ENCODE measurements at places on chromosomes 16 and 17.

GRCh38 chr17:9644910-9645751 lies at the start of gene USP43:
Gene USP43 (plus strand): TSS chr17:9645517. CDS start chr17:9645633, 116 bp downstream.
- DNase-seq, result no peak

DNA sequence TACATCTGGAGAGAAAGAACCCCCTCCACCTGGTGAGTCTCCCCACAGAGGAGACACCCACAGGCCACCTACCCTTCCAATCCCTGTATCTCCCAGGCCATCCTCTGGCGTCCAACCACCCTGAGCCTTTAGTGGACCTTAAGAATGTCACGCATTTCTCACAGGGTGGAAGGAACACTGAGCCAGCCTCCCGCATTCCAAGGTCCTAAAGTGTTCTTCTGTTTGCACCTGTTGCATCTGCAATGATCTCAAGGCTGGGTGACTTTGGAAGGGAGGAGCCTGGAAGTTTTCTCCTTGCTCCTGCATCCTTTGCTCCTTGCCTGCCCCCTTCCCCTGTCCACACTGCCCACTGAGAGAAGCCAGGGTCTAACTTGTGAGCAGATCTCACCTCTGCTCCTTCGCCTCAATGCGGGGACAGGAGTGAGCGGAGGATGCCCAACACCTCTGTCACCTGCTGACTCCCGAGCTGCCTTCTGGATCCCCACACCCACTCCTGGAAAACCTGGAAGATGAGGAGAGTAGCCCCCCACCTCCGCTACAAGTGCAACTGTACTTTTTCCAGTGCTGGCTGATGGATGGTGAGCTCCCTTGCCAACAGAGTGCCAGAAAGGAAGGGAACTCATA lies 3.7 kb downstream of the CHST5 start:
- DNase-seq, result no peak

DNA sequence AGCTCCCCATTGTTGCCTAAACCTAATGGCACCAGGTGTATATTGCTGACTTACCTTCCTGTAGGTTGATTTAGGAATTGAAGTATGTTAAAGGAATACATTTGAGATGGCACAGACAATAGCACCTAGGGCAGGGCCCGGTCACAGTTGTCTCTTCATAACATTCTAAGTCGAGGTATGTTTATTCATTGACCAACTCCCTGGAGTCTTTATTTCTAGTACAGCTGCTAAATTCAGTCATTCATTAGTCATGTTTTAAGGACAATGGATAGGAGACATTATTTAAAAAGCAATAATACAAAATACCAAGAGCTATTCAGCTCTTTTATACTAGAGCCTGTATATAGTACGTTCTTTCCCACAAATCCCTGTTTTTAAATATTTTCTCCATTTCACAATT lies 369.5 kb upstream of the HSBP1 start:
- DNase-seq, result no peak

GRCh38 chr17:63563339-63563738 lies 13.1 kb downstream of the DCAF7 start:
- no peak for DNase-seq

DNA sequence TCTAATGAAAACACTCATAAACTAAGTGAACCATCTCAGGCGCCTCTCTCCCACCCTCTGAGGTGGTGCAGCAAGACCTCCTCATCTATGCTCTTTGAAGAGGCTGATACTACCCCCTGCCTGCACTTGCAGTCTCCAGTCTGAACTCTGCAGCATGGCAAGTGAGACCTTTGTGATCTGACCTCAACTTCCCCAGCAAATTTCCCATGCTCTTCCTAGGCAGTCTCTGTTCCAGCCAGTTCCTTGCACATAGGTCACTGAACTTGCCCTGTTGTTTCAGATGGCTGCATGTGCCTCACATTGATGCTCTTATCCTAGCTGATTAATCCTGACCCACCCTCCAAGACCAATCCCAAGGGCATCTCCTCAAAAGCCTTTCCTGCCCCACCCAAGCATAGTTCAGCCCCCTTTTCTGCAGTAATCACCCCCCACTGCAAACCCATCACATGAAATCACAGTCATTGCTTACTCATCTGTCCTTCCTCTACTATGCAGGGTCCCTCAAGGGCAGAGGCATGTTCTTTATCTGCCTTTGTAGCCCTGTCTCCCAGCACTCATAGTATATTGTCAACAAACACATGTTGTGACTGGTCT lies 42.0 kb downstream of the TBX21 start:
- no peak for DNase-seq

DNA sequence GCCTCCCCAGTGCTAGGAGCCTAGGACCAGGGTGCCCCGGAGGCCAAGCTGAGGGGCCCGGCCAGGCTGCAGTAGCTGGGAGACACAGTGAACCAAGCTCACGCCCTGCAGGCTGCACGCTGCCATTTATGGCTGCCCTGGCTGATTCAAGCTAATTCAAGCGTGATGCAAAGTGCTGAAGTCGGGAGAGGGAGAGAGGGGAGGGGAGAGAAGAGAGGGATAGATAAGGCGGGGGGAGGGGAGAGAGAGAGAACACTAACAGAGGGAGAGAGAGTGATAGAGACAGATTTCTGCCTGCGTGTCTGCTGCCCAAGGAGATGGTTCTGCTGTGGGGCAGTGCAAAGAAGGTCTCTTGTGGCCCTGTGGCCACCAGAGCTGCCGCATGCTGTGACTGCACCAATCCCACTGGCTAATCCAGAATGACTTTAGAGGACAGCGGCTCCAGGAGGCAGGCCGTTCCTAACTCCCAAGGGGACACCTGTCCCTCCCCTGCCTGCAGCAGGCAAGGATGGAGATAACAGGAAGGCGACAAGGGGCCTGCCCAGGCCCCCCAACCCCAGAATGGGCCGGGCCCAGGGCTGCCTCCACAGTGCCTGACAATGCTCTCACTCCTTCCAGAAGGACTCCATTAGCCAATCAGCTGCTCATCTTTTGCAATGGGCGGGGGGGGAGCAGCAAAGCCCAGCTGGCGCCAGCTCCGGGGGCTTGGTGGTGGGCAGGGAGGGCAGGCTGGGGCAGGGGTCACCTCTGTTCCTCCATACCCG lies 12.9 kb downstream of the MXRA7 start:
- DNase-seq, result no peak

DNA sequence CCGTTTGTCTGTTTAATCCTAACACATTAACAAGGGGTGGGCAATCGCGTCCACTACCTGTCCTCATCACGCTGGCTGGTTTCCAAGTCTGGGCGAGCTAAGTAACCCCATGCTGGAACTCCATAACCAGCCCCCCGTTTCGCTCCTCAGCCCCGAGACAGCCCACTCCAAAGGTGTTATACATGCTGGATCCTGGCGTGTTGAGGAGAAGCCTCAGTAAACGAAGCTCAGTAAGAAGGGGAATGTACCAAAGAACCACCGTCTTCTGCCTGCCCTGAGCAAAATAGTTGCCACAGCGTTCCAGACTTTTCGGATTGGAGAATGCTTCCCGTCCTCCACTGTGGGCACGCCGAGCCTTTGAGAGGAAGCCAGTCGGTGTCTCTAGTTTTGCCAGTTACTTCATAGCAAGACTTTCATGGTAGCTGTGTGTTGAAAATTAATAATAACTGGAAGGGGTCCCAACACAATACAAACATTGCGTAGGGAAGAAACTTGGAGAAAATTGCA lies 16.1 kb upstream of the C17orf78 start:
- DNase-seq, result no peak

DNA sequence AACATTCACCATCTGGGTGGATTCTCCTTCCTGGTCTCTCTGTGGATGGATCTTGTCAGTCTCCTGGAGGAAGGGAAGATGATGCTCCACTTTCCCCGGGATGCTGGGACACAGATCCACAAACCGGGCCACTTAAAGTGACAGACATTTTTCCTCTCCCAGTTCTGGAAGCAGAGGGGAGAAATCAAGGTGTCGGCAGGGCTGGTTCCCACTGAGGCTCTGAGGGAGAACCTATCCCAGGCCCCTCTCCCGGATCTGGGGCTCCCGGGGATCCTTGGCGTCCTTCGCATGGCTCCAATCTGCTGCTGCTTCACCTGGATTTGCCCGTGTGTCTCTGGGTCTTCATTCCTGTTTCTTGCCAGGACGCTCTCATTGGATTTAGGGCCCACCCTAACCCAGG lies 263.1 kb upstream of the TNRC6C start:
- no peak for DNase-seq

DNA sequence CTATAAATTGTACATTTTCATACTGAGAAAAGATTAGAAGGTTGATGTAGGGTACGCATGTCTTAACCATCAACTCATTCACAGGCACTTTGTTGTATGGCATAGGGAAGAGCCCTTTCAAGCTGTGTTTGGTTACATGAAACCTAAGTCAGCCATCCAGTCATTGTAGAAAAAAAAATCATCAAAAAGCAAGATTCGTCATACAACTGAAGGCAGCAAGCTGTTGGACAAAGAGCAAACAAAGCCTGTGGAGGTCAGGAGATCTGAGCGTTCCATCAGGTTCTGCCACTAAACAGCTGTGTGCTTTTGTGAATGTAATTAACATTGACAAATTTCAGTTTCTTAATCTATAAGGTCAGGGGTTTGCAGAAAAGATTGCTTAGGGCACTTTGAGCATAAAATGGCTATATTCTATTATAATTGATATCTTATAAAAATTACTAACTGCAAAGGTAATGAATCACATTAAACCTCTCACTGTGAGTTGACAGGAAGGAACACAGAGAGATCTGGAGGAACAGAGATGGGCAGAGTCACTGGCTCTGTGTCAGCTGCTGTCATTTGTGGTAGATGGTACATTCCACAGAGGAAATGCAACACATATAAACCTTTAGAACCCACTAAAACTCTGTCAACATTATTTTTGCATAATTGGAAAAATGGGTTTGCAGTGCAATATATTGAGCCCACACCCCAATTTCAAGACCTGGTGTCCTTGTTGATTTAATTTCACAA lies 66.3 kb upstream of the MYOCD start:
- DNase-seq, result no peak

DNA sequence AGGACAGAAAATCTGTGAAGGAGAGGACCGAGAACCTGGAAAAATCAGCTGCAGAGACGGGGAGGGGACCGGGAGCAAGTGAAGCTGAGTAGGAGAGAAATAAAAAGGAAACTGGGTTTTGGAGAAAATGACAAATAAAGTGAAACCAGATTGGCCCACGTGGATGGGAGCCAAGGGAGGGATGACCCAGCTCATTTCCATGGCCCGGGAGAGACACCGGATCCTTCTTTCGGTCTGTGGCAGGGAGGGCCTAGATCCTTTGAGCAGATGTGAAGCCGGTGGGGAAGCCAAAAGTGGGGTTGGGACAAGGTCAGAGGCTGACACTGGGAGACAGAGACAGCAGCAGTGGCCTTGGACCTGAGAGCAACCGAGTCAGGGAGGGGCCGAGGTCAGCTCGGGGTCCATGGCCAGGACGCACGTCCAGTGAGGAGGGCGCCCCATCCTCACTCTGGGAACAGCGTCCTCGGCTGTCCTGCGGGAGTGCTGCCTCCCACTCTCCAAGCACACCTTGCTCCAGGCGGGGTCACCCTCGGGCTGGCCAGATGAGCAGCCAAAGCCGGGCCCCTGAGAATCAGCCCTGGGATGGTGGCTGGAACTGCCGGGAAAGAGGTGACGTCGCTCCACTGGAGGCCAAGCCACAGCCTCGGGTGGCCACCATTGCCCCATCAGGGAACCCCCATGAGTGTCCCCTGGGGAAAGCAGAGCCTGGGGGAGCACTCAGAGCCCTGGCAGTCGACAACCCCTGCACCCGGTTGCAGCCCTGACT lies 50.8 kb upstream of the CDR2 start:
- DNase-seq, result no peak

GRCh38 chr16:1958715-1959268 lies 546 bp upstream of the NDUFB10 start:
- DNase-seq, result no peak

DNA sequence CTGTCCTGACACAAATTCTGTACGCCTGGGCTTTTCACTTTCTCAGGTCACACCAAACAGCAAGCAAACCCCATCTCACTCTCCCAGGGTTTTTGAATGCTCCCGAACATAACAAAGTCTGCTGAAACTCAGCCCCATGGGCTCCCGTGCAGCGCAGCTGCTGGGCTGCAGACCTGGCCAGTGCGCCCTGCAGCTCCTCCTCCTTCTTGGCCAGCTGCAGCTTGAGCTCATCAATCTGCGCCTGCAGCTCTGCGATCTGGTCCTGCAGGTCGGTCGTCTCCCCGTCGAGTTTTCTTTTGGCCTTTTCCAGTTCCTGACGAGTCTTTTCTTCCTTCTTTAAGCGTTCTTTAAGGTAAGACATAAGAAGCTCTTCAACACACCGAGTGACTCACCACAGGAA lies 70.5 kb downstream of the NDEL1 start:
- no peak for DNase-seq

- peak; percentile 75 for DNase-seq
These were observed 23.2 kb downstream of the TMEM92 start for GRCh38 chr17:50297407-50297865.

- DNase-seq, result no peak
These were observed 71.4 kb downstream of the BCAS3 start for GRCh38 chr17:60749050-60749449.

- peak; percentile 4 for DNase-seq
These were observed 82.2 kb downstream of the CMC2 start for GRCh38 chr16:80924372-80924978.
